ENCODE measurements at places on chromosomes 5 and 9.

DNA sequence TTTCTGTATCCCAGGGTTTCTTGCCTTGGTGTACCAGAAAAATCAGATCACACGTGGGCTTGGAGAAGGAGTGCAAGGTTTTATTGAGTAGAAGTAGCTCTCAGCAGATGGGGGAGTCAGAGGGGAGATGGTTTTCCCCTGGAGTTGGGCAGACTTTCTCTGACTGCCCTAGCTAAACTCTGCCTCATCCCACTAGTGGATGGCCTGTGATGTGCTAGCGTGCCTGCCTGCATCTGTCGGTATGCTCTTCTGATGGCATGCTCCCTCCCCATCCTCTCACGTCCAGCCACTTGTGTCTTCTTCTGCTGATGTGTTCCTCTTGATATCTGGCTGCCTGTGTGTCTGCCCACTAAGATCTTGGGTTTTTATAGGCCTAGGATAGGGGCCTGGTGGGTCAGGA is 616.1 kb upstream of the RGMB start:
- DNase-seq = no peak

DNA sequence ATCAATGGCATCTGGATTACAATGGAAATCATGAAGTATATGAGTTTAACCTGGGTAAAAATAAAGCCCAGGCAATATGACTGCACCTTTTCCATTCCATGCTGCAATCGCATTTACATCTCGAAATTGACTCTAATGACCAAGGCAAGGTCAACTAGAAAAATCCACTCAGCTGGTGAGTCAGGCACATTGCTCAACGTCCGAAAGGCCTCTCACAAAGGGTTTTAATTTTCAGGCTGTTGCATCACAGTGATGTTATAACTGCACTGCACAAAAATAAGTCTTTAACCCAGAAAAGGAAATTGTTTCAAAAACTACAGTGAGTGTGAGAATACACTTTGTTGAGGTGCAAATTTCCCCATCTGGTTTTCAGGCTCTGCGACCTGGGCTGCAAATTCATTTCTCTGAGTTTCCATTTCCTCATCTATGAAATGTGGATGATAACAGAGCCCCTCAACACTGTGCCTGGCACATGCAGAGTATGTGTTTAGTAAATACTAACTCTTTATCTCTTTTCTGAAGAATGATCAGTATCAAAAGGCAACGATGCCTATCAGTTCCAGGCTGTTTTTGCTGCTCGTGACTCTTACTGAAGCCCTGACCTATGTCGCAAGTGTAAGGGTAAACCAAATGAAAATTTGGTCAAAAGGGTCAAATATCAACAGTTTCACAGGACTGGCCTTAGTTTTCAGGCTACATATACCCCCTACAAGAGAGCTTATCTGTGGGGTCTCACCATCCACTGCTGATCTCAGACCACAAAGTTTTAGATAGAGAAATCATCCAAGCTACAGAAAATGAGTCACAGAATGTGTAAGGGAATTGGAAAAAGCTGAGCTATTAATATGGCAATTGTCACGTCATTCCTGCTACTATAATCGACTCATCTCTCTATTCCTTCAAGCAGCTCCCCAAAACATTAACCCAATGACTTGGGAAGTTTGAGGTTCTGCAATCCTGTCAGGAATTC is 4.1 kb downstream of the NFIL3 start:
- DNase-seq = no peak

DNA sequence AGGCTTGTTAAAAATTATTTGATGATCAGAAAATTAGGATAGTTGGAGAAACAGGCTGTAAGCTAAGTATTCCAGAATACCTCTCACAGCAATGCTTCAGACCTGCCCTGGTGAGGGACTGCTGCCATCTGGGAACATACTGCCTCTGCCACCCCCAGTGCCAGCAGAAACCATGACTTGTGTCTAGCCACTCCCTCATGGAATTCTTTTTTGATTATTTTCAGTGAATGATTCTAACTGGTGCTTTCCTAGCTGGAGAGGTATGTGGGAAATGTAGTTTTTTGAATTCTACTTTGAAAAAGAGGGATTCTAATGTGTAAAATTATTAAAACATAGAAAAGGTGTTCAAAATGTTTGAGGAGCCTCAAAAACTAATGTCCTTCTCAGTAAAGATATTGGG is 126.3 kb downstream of the HMHB1 start:
- no peak for DNase-seq

DNA sequence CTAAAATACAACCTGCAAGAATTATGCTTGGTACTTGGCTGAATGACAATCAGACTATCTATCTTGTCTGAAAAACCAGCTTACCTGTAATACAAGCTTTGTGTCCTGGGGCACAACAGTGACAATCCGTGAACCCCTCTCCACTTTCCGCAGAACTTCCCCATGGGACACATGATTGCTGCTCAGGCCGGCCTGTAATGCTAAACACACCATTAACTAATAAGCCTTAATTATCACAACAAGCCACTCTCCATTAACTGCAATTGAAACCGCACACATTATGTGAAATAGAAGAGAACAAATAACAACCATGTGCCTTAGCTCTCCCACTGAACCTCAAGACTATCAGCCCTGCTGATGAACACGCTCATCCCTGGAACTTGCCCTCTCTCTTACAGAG is 33.7 kb downstream of the ELP1 start:
- no peak for DNase-seq

DNA sequence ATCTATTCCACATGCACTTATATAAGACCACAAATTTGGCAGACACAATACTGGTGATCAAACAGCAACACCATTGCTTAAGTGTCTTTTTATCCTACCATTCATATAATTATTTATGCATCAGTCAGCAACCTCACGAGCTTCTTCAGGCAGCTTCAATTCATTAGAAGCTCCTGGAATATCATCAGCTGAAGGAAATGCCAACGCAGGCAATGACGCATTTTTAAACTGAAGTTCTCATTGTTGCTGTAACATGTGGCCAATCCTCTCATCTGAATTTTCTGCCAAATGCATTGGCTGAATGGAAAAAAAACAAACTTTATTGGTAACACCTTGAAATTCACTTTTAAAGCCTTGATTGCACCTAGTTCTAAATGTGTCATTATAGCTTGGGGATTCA is 376.4 kb upstream of the RGMB start:
- no peak for DNase-seq

GRCh38 chr9:95007226-95007869 is 280.8 kb downstream of the AOPEP start:
- no peak for DNase-seq

Data from ecto neural progenitor cell (in vitro differentiated cells).